ENCODE measurements at places on chromosomes 1 and 21.

- no peak for DNase-seq
These were observed 45.4 kb downstream of the SKI start for GRCh38 chr1:2273401-2274090.

- peak; percentile 68 for DNase-seq
These were observed at the start of gene GPN2 for GRCh38 chr1:26889551-26890466. Gene GPN2 (minus strand): TSS chr1:26890283. CDS start chr1:26890096, 187 bp downstream.

DNA sequence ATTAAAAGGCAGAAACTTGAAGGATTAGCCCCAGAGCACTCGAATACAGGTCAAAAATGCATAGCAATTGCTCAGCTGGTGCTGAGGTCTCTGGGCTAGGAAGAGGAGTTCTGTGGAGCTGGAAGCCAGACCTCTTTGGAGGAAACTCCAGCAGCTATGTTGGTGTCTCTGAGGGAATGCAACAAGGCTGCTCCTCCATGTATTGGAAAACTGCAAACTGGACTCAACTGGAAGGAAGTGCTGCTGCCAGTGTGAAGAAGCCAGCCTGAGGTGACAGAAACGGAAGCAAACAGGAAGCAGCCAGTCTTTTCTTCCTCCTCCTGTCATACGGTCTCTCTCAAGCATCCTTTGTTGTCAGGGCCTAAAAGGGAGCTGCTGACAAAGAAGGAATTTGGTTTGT is 233.4 kb upstream of the FGGY start:
- DNase-seq, result no peak

DNA sequence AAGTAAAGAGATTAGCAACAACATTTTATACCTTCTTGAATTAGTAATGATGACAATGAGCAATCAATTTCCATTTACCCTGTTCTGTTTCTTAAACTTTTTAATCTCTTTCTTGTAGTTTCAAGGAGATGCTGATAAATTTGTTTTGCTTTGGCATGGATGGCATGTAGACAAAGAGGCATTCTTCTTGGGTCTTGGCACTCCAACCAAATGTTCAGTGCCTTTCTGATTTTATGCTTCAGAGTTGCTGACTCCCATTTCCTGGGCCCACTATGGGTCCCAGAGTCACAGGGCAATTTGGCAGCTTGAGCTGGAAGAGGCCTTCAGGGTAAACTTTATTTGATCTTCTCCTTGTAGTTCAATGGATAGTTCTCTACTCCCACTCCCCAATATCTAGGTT is 42.1 kb upstream of the OSBPL9 start:
- no peak for DNase-seq

Data from activated T-cell treated with anti-CD3 and anti-CD28 coated beads for 1 hour (primary cell).